C1 segment of cervical spinal cord (tissue), 14 donors: ENCODE measurements at places on chromosomes 11 and 22.

GRCh38 chr22:37345863-37346504 lies 63.7 kb downstream of the CYTH4 start:
- DNase-seq, result no peak

- no peak for DNase-seq
Observed at GRCh38 chr11:106996691-106997090, 21.6 kb downstream of the GUCY1A2 start.

- peak; percentile 84 for DNase-seq
Observed at GRCh38 chr11:6419009-6419631, at the start of gene APBB1. Gene APBB1 (minus strand): TSS chr11:6419094. CDS start chr11:6411347, 7,747 bp downstream.

DNA sequence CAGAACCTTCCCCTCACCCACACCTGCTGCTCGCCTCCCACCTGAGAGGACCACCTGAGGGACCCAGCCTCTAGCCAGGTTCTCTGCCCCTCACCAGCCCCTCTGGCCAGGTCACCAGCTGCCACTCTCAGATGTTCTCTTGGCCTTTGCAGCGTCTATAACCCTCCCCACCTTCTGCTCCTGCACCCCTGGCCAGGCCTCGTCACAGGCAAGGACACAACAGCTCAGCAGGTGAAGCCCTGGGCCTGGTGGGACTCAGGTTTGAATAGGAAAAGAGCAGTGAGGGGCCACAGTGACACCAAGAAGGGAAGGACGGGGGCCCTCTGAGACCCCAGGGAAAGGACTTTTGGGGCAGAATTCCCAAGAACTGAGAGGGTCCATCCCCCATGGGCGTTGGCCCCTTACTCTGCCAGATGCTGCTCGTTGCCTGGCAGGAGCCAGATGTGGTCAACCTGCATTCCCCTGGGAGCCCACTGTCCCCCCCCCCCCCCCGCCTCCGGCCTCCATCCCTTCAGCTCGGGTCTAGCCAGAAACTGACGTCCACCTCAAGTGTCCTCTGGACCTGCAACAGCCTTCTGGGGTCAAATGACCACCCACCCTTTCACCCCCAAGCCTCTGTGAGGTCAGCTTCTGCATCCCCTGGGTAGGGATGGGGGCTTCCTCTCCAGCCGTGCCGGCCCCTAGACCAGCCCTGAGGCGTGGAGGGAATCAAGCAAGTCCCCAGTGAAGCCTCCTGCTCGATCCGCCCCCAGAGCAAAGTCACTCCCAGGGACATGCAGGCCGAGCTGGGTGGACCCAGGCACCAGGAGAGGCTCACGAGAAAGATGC lies 28.7 kb downstream of the SBF1 start:
- no peak for DNase-seq

DNA sequence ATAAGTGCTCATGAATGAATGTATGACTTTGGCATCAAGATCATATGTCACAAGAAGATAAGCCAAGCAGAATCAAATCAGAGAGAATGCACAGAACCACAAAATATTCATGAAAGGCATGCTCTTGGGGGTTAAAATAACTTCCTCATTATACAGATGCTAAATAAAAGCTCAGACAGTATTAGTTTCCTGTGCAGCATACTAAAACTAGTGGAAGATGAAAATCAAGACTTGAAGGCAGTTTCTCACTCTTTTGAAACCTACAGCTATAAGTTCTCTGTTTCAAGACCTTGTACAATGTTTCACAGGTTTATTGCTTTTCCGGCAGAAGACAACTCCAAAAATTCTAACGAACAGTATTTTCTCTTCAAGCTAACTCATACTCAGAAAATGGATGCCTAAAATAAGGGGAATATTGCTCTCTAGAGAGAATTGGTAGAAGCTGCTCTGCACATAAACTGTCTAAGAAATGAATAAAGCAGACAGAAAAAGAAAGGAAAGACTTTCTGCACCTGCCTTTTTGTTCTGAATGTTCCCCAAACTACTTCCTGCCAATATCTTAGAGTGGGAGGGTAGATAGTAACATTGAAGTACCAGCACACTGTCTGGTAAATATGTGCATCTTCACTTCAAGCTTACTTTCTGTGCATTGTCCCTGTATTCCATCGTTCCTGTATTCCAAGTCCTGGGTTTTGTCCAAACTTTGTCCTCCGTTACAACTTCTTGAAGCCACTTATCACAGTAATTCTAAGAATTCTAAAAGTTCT lies 639.4 kb upstream of the FAT3 start:
- DNase-seq, result no peak

- DNase-seq, result no peak
Observed at GRCh38 chr22:24706054-24706453, 68.5 kb downstream of the PIWIL3 start.

- no peak for DNase-seq
Observed at GRCh38 chr22:23495614-23496444, 84.3 kb downstream of the IGLL1 start.
